ENCODE measurements at places on chromosomes 5 and 9.

GRCh38 chr5:1152156-1152555 is 40.3 kb upstream of the SLC12A7 start:
- DNase-seq, result no peak

DNA sequence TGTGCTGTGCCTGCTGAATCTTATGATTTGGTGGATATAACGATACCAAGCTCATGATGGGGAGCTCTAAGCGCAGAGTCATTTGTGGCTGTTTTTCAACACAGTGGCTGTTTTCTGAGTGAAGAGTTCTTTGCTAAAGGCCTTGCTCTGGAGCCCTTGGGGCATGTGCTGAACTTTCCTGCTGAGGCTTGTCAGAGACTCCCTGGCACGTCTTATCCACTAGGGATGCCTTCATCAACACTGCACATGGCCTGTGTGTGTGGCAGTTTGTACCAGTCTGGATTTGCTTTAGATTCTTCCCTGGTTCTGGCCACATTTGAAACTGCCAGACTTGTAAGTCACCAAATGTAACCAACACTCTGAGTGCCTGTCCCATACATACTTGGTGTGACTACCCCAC is 188.2 kb downstream of the DMRT2 start:
- DNase-seq, result no peak

DNA sequence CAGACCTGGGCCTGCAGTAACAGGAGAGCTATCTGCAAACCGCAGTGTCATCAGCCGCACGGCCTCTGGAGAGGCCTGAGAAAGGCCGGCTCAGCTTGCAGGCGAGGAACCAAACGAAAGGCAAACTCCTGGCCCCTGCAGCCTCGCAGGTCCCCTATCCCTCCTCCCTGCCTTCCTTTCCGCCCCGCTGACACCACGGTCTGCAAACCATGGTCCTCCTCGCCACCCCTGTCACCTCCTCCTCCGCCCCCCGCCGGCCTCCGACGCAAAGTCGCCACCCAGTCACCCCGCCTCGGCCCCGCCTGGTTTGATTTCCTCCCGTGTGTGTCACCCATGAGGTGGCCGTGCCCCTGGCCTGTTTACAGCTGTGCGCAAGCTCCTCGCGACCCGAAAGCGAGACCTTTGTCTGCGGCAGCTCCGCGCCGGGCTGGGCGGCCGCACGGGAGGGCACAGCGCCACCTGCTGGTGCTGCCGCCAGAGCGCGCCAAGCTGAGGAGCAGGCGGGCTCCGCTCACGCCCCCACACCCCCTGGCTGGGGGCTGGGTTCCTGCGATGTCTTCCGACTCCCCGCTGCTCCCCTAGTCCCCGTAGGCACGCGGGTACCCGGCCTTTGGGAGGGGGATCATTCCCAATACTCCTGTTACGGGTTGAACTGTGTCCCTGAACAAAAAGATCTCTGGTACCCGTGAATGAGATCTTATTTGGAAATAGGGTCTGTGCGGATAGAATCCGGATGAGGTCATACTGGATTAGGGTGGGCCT is 19.4 kb downstream of the GBGT1 start:
- DNase-seq, result peak; percentile 90

- DNase-seq, result no peak
Observed at GRCh38 chr5:103569313-103570060, 6.9 kb upstream of the NUDT12 start.

- DNase-seq, result no peak
Observed at GRCh38 chr9:108439947-108440346, 415.8 kb downstream of the ACTL7B start.

GRCh38 chr9:90070469-90070868 is 465.7 kb downstream of the GADD45G start:
- DNase-seq, result no peak

DNA sequence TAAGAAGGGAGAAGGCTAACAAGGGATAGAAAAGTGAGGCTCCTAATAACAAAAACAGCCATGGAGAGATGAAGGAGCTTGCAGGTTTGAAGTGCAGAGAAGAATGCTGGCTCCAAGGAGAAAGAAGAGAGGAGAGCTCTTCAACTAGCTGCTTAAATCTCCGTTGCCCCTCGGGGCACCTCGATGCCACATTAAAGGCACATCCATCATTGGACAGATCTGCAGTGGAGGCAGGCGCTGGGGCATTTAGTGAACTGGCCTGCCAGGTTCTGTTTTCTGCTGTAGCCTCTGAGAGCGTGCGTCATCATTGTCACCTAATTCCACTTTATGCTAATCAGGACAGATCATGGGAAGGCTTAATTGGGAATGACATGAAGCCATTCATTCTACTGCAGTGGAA is 1426.2 kb upstream of the WWC1 start:
- DNase-seq, result no peak

DNA sequence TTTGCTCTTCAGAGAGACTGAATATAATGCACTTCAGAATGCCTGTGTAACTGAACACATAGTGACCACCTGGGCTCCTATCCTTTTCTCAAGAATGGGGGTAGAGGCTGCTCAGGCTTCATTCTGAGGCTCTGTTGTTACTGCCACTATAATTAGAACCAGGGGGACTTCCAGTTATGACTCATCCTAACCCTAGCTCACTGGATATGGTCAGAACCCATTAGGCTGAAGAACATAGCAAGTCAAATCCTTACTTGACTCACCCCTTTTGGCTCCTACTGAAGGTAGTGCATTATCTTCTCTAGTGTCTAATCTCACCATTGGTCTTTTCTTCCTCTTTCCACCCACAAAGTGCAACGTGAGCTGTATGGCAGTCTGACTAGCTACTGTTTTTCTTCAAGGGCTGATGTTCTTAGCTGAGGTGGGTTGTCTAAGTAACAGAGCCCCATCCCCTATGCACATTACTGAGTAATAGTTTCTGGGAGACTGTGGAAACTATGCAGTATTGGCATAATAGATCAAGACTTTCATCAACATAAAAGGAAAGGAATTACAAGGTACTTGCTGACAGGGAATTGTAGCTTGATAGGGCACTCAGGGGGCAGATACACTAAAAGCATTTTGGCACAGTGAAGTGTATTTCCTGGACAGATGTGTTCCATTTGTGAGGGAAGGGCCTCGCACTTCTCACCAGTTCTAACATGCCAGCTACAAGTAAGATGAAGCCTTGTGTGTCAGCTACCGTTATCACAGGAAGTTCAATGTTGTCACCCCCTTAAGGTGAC is 431.0 kb upstream of the MEF2C start:
- no peak for DNase-seq

GRCh38 chr9:133584559-133585476 is 24.4 kb downstream of the FAM163B start:
- no peak for DNase-seq

GRCh38 chr9:6090277-6091210 is 75.1 kb upstream of the RANBP6 start:
- no peak for DNase-seq

- no peak for DNase-seq
Observed at GRCh38 chr5:140988608-140989007, 22.3 kb downstream of the PCDHAC2 start.

- DNase-seq, result no peak
Observed at GRCh38 chr5:123647066-123647465, 135.1 kb downstream of the CSNK1G3 start.

DNA sequence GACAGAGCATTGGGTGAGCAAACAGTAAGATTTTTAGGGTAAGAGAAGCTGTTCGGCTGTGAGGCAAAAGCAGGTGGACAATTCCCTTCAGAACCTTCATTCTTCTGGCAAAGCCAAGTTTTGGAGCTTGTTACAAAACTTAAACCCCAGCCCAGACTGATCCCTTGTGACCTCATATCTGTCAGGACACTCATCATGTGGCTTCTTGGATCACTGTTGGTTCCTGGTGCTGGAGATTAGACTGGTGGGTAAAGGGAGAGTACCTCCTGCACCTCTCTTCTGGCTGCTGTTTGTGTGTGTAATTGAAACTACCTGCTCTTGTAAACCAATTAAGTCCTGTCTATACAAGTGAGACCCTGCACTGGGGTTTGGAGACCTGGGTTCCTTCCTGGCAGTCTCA is 21.0 kb downstream of the LARP1 start:
- DNase-seq, result no peak

GRCh38 chr5:152701305-152701949 is 296.3 kb upstream of the NMUR2 start:
- DNase-seq, result no peak

DNA sequence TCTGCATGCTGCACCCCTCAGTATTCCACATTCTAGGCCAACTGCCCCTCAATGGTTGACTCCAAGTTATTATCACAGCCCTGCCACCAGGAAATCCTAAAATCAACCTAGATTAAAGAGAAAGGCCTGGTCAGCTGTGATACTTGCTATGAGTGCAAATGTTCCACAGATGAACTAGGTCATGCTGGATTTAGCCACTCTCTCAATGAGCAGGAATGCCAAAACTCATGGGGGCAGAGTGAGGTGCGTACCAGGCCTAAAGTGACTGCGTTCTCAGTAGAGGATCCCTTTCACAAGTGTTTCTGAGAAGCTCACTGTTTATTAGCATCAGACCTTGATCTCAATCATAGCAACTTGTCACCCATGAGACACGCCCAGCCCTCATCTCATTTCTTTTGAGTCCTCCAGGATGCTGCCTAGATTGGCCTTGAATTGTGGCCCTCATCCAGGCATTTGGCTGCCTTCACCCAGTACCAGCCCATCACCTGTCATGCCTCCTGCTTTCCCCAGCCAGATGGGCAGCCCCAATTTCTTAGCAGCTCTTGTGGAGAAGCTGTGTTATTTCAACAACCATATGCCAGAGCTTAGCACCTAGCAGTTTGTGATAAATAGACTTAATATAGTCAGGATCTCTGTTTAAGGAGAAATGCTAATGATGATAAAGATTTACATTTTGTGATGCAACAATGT is 383.9 kb downstream of the CTNND2 start:
- DNase-seq, result no peak

GRCh38 chr5:6434731-6435130 is 13.9 kb upstream of the UBE2QL1 start:
- no peak for DNase-seq

DNA sequence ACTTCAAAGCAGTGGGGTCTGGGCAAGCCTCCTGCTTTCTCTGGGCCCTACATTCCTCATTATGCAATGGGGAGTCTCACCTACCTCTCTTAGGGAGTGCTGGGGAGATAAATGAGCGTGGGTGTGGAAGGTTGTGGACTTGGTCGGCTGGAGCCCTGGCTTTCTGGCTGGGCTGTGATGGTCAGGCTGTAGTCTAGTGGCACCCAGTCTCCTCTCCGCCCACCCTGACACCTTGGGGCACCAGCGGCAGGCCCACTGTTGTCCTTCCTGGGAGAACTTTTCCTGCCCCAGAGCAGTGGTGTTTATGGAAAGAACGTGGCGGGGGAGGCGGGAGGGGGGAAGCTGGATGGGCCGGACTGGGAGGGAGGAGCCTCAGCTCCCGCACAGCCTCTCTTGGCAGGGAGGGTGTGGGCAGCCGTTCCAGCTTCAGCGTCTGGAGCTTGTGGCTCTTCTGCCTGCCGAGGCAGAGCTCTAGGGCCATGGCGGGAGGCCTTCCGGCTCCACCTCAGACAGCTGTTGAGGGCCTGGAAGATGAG is 4.1 kb downstream of the PTGS1 start:
- no peak for DNase-seq

DNA sequence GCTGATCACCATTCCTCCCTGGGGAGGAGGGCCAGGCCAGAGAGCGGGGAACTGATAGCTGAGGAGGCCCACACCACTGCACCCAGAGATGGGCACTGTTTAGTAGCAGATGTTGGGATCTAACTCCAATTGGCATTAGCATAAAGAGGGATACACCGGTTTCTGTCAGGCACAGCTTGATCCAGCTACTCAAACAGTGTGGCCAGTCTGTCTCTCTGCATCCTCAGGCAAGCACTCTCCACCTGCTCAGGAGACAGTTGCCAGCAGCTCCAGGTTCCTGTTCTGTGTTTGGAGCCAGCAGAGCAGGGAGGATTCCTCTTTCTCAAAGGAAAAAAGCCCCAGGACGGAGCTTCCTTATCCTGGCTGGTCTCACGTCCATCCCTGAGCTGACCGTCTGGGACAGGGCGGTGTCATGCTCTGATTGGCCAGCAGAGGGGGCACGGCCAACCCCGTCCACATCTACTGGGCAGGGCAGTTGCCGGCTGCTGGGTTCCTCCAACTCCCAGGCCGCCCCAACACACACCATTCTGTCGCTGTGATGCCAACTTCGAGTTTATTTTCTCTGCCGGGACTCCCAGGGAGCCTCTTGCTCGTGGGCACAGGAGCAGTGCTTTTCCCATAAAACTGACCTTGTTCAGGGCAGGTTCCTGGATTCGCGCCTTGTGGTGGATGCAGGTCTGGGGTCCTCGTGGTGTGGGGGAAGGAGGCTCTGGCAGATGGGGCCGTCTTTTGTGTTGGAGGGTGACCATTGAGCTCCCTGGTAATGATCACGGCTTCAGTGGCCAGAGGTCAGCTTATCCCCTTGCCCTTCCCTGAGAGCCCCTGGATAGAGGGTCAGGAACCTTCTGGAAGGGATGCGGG is 47.9 kb downstream of the COL5A1 start:
- DNase-seq, result no peak

GRCh38 chr9:91849694-91850093 is 100.3 kb downstream of the ROR2 start:
- DNase-seq, result no peak

- DNase-seq, result no peak
Observed at GRCh38 chr5:113115956-113116355, 139.4 kb downstream of the DCP2 start.

DNA sequence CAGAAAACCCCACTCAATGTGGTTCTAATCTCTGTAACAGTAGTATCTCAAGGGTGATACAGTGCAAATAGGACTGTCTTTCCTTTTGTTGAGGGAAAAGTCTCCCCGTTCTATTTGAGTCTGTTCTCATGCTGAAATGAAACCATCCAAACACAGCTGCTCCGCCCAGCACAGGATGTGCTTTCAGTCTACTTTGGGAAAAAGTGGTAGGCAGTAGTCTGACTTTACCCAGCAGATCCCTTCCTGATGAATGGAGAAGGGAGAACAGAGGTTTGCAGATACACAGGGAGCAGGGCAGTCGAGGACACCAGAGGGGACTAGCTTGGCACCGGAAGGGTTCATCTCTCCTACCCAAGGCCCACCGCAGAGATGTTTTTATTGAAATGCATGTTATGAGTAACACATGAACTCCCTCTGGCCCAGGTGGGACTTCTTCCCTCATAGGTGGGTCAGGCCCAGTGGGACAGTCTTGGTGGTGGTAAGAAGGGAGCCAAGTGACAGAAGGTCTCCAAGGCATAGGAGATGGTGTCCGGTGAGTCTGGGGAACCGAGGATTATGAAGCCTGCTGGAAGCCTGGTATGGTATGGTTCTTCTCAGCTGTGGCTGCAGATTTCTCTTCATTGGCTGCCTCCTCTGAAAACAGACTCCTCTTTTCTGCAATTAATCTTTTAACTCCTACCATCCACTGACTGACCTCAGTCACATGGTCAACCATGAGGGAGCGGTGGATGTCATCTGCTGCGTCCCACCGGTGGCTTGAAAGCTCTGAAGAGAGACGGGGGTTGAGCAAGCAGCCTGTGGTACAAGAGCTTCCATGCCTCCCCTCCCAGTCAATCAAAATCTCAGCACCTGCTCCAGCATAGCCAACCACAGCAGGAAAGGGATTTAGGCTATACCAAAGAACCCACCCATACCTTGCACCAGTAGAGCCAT is 3.0 kb downstream of the EIF4EBP3 start:
- no peak for DNase-seq

All from stimulated activated CD8-positive, alpha-beta memory T cell treated with anti-CD3 and anti-CD28 coated beads, Interleukin-2, amount 100 ng/mL, for 1 hour (primary cell).